ENCODE measurements at places on chromosomes 7 and 10.

GRCh38 chr10:83533290-83533689, 606.0 kb upstream of the GHITM start:
- no peak for DNase-seq

- DNase-seq: no peak
Measured at GRCh38 chr10:113459626-113460280, 93.1 kb upstream of the HABP2 start.

GRCh38 chr7:123789206-123789784, 40.5 kb upstream of the WASL start:
- no peak for DNase-seq

DNA sequence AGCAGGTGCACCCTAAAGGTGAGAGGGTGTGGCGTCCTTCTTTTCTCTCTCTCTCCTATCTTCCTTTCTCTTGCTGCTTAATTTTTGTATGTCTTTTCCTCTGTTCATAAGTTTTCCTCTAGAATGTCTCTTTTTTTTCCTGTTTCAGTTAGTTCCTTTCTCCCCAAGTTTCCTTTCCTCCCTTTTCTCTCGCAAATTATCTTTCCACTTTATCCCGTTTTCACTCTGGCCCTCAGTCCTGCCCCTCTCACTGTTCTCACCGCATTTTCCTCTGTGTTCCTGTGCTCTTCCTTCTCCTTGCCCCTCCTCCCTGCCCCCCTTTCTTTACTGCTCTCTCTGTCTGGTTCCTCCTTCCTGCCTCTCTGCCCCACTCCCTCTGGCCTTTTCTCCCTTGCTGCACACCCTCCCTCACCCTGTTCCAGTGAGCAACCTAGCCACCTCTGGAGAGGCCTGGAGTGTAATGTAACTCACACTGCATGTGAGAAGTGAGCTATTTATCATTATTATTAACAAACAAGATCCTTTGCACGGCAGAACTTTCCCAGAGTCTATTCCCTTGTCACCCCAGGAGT, 158.5 kb downstream of the C10orf105 start:
- DNase-seq: no peak

- no peak for DNase-seq
Measured at GRCh38 chr10:132809232-132810140, 23.5 kb upstream of the NKX6-2 start.

DNA sequence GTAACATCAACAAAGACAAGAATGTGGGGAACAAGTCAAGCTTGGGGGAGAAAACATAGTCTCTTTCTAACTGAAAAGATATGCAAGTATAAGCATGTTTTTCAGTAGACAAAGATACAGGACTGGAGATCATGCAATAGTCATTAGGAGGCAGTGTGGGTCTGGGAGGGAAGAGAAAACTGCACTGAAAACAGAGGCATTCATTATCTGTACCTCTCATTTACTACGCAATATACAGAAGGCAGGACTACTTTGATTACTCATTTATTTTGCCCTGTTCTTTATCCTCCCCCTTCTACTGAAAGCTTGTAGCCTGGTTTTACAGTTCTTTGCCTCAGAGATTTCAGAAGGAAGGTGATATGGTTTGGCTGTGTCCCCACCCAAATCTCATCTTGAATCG, 341.2 kb downstream of the CRPPA start:
- DNase-seq: no peak

- no peak for DNase-seq
Measured at GRCh38 chr10:35511647-35512046, 93.5 kb upstream of the GJD4 start.

- DNase-seq: no peak
Measured at GRCh38 chr7:68031180-68031943, 1034.7 kb downstream of the TYW1 start.

- DNase-seq: no peak
Measured at GRCh38 chr7:143411976-143412708, 3.5 kb upstream of the EPHA1 start.

DNA sequence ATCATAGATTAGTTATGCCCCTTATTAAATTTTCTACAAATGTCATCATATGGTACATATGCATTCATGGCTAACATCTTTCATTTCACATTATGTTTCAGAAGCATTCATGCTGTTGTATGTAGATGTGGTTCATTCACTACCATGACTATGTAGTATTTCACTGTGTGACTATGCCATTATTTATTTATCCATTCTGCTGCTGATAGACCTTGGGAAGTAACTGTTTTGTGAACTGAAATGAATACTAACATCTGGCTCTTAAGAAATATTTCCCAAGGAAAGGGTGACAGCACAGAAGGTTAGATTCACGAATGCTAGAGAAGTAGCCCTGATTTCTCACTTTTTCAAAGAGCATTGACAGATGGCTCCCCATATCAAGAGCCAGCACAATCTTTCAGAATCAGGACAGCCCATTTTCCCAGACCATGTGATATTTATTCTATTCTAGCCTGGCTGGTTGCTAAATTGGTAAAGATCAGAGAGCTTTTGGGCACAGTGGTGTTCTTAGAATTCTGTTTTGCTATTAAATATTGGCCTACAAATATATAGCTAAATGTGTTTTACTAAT, 157.4 kb downstream of the DYNC1I1 start:
- no peak for DNase-seq

DNA sequence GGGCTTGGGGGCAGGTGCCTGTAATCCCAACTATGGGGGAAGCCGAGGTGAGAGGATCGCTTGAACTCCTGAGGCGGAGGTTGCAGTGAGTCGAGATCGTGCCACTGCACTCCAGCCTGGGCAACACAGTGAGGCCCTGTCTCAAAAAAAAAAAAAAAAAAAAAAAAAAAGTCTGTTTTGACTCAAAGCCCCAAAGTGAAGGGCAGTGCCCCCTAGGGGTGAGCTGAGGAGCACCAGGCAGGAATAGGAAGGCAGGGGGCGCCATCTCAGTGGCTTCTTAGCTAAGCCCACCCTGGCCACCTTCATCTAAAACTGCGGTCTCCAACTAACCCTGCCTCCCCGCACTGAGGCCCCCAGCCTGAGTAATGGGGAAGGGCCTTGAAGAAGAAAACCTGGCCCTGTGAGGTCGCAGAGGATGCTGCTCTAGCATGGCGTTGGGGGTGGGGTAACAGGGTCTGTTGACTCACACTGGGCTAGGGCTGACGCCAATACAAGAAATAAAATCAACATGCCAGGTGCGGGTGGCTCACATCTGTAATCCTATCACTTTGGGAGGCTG, 9.8 kb downstream of the PODXL start:
- no peak for DNase-seq

- no peak for DNase-seq
Measured at GRCh38 chr7:136267822-136268221, 290.7 kb upstream of the MTPN start.

GRCh38 chr7:99404235-99404976, 4.0 kb downstream of the PDAP1 start:
- no peak for DNase-seq

DNA sequence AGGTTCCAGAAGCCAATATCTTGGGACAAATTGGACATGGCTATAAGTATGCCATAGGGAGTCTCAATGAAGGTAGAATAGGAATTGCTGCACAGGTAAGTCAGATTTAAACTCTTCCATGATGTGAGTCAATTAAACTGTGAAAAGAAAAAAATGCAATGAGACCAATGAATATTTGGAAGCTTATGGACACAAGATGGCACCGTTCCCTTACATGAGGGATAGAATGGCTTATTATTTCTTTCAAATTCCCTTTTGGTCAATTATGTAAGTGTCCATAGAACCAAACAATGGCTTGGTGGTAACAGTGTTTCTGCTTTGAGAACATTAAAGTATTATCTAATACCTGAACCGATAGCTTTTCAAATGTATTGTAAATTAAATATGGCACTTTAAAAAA, 35.6 kb downstream of the ACADSB start:
- no peak for DNase-seq

DNA sequence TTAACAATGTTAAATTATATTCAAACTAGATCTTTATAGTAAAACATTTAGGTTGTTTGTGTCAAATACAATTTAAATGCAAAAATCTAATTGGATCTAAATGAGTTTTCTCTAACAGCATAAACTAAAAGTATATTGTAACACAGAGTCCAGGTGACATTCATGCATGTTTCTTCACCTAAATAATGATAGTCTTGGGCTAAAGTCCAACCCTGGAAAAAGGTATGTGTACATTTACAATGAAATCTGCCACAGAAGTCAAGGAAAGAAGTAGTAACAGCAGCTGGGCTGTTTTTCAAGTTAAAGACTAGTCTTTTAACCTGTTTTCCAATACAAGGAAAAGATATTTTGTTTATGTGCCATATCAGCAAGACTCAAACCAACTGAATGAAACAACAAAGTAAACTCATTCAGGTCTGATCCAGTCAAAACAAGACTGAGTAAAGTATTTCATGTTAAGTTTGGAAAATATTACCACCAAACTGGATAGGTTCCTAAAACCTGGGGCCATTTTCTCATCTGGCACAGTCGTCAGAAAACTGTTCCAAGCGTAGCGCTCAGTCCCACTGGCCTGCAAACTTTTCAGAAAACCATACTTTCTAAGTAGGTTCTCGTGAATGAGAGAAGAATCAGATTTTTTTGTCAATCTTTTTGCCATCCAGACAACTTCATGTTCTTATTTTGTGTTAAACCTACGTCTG, 349.2 kb downstream of the HGF start:
- DNase-seq: no peak

GRCh38 chr10:70324339-70324861, 40.6 kb upstream of the NPFFR1 start:
- DNase-seq: no peak

GRCh38 chr7:30660331-30661255, 21.7 kb downstream of the CRHR2 start:
- DNase-seq: no peak

DNA sequence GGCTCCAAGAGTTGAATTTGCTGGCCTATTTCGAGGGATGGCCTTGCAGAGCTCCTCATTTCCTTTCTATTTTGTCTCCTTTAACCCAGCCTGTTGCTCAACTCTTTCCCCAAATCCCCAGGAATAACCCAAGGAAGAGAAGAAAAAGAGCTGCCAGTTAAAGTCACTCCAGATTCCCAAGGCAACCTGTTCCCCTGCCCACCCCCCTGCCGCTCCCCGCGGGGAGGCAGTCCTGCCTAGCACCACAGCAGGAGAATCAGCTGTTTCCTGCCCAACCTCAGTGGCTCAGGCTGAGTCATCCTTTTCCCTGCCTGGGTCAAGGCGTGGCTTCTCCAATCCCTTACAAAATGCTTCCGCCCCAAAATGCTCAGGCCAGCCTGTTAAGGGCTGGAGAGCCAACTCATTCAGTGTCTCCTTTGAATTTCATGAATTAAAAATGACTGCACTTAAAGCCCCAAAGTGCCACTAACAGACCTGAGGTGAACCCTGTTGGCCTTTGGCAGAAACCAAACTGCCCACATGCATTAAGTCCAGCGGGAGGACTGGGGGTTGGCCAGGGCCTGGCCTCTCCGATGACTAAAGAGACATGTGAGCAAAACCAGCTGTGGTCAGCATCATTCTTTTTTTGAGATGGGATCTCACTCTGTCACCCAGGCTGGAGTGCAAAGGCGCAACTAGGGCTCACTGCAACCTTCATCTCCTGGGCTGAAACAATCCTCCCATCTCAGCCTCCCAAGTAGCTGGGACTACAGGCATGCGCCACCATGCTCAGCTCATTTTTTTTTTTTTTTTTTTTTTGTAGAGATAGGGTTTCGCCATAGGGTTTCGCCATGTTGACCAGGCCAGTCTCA, 83.2 kb upstream of the KIF5B start:
- no peak for DNase-seq

GRCh38 chr10:61961278-61961677, 59.8 kb downstream of the ARID5B start:
- DNase-seq: no peak

- no peak for DNase-seq
Measured at GRCh38 chr10:109987452-109988211, 20.2 kb upstream of the ADD3 start.

GRCh38 chr10:87979847-87980246, 116.4 kb downstream of the PTEN start:
- no peak for DNase-seq

DNA sequence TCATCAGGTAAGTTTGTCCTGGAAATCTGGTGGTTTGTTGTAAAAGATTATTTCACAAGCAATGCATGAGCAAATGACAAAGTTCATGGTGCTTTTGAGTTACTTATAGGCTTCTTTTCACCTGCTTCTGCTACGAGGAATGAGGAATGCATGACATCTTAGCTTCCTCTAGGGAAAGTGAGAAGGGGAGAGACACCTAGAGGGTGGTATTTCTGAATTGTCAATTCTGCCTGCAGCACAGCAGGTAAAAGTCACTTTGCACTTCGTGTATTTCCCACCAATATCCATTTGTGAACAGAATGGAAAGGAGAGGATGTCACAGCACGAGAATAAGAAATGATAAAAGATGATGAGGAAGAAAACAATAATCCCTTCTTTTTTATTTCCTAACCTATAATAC, 153.4 kb upstream of the FEZF1 start:
- no peak for DNase-seq

DNA sequence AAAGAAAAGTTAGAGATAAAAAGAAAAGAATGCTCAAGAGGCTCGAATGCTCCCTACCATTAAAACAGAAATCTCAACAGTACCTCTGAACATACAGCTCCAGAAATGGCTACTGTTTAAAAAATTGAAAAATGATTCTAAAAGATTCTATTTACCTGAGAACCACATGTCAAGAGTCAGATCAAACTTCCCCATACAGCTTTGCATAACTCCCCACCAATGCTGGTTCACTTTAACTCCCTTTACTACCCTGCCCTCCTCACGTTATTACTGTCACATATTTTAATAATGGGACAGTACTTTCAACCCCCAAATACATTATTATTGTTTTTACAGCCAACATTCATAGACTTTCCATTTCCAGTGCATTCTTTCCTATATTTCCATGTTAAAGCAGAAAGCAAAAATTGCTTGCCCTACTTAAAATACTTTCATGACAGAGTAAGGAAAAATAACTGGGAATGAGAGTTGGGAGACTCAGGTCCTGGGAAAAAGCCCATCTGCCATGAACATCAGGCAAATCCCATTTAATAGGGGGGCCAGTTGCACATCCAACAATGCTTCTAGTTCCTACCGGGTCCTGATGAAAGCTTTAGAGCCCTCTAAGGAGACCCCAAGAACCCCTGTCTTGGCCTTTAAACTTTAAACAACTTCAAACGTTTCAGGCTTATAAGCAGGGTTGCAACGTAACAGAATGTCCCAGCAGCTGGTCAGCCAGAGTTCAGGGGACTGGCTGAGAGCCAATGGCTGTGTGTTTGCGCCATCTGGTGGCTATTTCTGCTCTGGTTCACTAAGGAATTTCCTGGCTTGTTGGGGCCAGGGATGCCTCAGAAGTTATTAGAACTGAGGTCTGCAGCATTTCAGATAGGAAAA, 247.4 kb downstream of the ELMO1 start:
- no peak for DNase-seq

GRCh38 chr10:6607182-6607581, 27.1 kb upstream of the PRKCQ start:
- no peak for DNase-seq

- no peak for DNase-seq
Measured at GRCh38 chr10:34341473-34341872, 473.6 kb downstream of the PARD3 start.
